ENCODE measurements at places on chromosomes 5 and 9. TPM values are rescaled to one million over a fixed set of nuclear protein-coding genes. Genes with fewer than 3 reads are reported as not detected.

- no peak for DNase-seq
Measured at GRCh38 chr9:117355542-117355941, 59.3 kb downstream of the ASTN2 start.

DNA sequence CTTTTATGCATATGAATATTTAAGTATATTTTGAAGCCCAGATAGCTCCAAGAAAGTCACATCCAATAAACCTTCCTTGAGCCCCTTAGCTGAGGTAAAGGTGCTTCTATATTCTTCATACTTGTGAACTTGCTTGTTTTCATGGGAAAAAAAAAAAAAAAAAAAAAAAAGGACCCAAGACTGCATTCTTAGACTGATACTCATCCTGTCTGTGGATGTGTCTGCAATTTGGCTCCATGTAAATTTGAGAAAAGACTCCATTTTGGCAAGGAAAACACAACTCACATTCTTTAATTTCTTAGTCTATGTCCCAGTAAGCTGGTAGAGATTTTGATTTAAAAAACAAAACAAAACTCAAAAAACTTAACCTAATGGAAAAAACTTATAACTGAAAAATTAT, 238.3 kb downstream of the FBXL17 start:
- DNase-seq = no peak

DNA sequence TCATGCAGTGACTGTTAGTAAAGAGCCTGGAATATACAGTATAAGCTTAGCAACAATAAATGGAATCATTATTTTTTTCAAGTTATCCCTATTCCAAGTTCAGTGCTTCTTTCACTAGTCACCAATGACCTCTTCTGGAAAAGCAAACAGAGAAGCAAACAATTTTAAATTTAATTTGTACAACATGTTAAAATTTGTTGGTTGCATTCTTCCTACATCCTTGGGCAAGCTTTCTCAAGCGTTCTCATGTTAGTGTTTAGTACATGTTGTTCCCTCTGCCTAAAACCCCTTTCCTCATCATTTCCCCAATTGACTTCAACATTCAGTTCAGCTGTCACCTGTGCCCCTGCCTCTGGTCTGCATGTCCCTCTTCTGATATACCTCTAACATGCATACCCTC, 123.4 kb downstream of the SEC61B start:
- DNase-seq = no peak

DNA sequence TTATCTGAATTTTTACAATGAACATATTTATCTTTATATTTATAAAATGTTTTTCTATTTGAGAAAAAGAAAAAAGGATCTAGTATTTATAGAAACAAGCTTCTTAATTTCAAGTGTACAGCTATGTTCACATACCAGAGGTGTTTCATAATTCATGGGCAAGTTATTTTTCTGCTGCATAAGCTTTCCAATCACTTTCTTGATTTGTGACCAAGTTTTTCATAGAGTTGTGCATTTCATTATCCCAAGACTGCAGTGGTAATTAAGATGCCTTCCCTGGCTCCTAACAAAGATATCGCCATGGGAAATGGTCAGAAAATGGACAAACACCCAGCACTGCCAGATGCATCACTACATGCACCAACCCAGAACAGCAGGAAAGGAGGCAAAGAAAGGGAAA, 124.6 kb downstream of the GNAQ start:
- DNase-seq = no peak

DNA sequence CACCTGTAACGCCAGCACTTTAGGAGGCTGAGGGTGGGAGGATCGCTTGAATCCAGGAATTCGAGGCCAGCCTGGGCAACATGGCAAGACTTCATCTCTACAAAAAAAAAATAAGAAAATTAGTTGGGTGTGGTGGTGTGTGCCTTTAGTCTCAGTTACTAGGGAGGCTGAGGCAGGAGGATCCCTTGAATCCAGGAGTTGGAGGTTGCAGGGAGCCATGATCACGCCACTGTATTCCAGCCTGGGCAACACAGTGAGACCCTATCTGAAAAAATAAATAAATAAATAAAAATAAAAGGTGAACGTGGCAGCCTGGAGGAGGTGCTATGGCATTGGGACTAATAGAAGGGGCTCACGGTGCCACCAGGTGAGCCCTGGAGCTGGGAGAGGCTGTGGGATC, 7.1 kb downstream of the FGFR4 start:
- no peak for DNase-seq

DNA sequence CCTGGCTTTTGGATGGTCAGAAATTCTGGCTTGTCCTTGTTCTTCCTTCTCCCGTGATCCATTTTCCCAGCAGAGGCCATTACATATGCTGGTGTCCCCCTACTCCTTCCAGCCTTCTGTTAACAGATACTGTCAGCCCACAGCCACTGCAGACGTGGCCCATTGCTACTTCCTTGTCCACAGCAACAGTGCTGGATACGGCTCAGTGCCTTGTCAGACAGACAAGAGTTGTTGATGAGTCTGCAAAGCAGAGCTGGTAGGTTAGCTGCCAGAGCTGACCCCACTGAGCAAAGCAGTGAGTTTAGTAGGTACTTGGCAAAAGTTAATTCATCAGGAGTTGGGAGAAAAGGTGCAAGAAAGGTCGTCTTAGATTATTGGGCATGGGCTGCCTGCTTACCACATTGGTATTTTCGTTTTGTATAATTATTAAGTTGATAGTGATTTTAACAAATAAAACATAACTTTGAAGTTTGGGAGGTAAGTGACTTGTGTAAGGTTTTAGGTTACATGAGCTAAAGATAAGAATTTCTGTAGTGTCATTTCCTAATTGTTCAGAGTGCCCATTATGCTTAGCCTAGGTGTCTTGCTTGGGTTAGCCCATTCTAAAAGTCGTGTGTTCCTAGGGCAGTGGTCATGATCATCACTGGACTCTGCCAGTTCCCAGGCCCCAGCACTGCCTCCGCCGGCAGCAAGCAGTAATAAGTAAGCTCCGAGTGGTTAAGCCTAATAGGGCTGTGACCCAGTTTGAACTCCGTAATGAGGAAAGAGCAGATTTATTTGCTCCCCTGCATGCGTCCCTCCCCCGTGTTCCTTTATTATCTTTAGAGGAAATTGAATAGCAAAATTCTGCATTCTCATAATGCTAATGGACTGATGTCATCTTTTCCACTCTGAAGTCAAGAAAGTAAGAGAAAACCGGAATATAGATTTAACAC, 292.0 kb downstream of the FANCC start:
- DNase-seq = no peak

DNA sequence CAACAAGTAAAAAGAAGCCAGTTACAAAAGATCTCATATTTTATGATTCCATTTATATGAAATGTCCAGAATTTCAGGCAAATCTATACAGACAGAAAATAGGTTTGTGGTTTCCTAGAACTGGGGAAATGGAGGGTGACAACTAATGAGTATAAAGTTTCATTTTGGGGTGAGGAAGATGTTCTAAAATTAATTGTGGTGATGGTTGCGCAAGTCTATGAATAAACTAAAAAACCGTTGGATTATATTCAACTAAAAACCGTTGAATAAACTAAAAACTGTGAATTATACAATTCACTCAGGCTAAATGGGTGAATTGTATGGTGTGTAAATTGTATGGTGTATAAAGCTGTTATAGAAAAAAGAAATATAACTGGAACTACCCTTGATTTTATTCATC, 47.6 kb downstream of the ADAMTS6 start:
- no peak for DNase-seq

GRCh38 chr5:28066856-28067255, 1028.5 kb upstream of the CDH9 start:
- no peak for DNase-seq

- DNase-seq = no peak
Measured at GRCh38 chr5:134609232-134609851, 23.3 kb downstream of the SAR1B start.

- DNase-seq = no peak
Measured at GRCh38 chr5:175692996-175693710, 35.3 kb downstream of the HRH2 start.

GRCh38 chr9:90960941-90961340, 159.3 kb downstream of the SYK start:
- DNase-seq = no peak

- no peak for DNase-seq
Measured at GRCh38 chr9:5994493-5994892, 20.9 kb downstream of the RANBP6 start.

DNA sequence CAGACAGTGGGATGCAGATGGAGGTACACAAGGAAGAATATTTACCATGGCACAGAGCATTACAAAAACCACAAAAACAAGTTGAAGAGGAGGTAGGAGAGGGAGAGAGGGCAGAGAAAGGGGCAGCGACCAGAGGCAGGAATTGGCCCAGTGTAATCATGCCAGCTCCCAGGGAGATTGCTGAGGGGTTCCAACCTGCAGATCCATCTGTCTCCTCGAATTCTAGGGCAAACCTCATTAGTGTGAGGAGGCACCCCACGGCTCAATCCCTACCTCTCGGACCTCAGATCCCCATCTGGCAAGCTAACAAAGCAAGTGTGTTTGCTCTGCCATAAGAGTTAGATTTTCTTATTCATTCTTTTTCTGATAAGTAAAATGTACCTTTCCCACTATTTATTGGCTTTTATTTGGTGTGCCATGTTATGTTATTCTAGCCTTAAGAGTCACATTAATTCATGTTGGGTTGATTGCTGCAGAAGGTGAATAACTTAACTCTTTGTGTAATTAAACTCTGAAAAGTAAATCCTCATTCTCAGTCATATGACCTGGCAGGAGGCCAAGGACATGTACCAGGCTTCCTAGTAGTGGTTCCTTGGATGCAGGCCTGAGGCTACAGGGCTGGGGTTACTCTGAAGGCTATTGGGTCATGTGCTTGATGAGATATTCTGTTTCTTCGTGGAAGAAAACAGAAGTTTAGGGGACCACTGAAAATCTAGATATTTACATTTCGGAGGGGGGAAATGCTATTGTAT, 315.2 kb upstream of the ATP10B start:
- no peak for DNase-seq

Gene C1QTNF3
- total RNA-seq = 8.7 TPM

Gene MIER3
- total RNA-seq = 44.7 TPM

Gene PCDHGA2
- total RNA-seq = 0.32 TPM

Gene LHX3
- total RNA-seq = not detected

Gene IFNA2
- total RNA-seq = not detected

Gene SPATA31D4
- not detected for total RNA-seq

Gene PIP5K1B
- total RNA-seq = 5.9 TPM

Gene KCNMB1
- 0.09 TPM for total RNA-seq

Gene TLX3
- 0.52 TPM for total RNA-seq

Gene MAN1B1
- total RNA-seq = 54.0 TPM
